Right hindlimb (tissue), 1 donor: ENCODE measurements at places on chromosomes 3 and 15.

- no peak for DNase-seq
Measured at GRCh38 chr15:70034596-70034995, 63.1 kb downstream of the TLE3 start.

DNA sequence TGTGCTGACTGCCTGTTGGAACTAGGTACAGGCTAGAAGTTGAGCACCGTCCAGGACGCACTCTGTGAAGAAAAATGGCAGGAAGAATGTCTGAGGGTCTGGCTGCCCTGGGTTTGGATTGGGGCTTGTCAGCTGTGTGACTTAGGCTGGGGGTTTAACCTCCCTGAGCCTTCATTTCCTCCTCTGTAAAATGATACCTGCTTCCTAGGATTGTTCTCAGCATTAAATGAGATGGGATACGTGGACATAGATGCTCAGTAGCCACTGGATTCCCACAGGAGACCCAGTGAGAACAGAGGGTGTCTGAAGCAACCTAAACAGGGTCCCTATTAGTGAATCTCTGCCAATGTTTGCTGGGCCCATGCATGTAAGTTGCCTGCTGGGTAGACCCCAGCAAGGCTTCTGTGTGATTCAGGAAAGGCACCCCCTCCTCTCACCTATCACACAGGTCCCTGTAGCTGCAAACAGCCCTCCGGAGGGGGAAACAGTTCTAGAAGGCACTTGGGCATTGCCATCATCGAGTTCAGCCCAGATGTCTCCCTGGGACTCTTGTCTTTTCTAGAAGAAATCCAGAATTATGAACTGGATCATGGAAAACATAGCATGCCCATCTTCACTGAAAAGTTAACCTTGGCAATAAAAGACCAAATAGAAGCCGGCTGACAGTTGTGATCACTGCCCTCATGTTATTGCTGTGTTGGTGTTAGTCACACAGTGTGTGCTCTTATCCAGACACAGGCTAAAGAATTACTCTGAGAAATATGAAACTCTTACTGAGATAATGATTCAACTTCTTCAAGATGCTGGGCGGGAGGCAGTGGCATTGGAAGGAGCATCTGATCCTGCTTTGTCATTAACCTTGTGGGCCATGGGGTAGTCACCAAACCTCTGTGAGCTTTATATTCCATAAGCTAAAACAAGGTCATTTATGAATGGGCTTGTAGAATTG lies 64.5 kb downstream of the SMAD6 start:
- DNase-seq, result no peak

- no peak for DNase-seq
Measured at GRCh38 chr3:195462308-195462610, 19.4 kb upstream of the ACAP2 start.

DNA sequence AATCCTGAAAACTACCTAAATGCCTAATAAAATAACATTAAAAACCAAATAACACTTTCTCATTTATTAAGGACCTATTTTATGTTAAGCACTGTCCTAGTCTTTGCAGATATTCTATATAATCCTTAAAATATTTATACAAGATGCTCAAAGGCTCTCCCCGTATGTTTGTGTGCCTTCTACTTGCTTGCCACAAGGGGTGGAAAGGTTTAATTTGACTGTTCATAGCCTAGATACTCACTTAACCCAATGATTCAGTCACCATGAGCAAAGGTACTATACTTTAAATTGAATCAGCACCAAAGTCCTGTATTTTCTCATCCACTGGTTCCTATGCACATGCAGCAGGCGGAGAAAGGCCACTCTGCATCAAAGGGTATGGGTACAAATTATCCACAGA lies 32.0 kb downstream of the LSAMP start:
- no peak for DNase-seq

GRCh38 chr3:175656461-175656860 lies 797.3 kb downstream of the NAALADL2 start:
- DNase-seq, result no peak
